IMR-90 (cell line): ENCODE measurements at places on chromosomes 5 and 9. TPM values are rescaled to one million over a fixed set of nuclear protein-coding genes. Genes with fewer than 3 reads are reported as not detected.

C5orf34 gene
- total RNA-seq = 6.1 and 7.2 TPM in 2 replicates

PCDHB13 gene
- total RNA-seq = 0.18 and 0.28 TPM in 2 replicates

KCNV2 gene
- not detected in 2 replicates for total RNA-seq

FOXD4L5 gene
- under 0.01 TPM in 1 of 2 replicates, not detected in the other for total RNA-seq

LCN15 gene
- total RNA-seq = not detected in 2 replicates

C5orf58 gene
- not detected in 2 replicates for total RNA-seq

FRMD3 gene
- total RNA-seq = under 0.01 and 0.18 TPM in 2 replicates

WDR38 gene
- not detected in 2 replicates for total RNA-seq

GM2A gene
- total RNA-seq = 18.5 and 18.6 TPM in 2 replicates

AGXT2 gene
- total RNA-seq = not detected in 2 replicates

SLC34A1 gene
- total RNA-seq = not detected in 2 replicates

RMRP gene
- total RNA-seq = 13,690 and 21,707 TPM in 2 replicates

TLE1 gene
- 36.0 and 40.3 TPM in 2 replicates for total RNA-seq

GABRA6 gene
- not detected in 2 replicates for total RNA-seq

FGF10 gene
- total RNA-seq = not detected in 2 replicates

HMCN2 gene
- not detected in 2 replicates for total RNA-seq

CFAP90 gene
- total RNA-seq = not detected in 2 replicates

DOK3 gene
- 0.54 and 0.56 TPM in 2 replicates for total RNA-seq

ADAMTS12 gene
- total RNA-seq = 49.2 and 51.3 TPM in 2 replicates

SLC36A2 gene
- total RNA-seq = not detected in 2 replicates

PDLIM4 gene
- total RNA-seq = 61.1 and 97.5 TPM in 2 replicates

OR1J2 gene
- not detected in 2 replicates for total RNA-seq

NR5A1 gene
- total RNA-seq = not detected in 2 replicates

ZNF883 gene
- total RNA-seq = 0.54 and 0.83 TPM in 2 replicates

ZSWIM6 gene
- 10.8 TPM in 2 replicates for total RNA-seq
